ENCODE measurements at places on chromosomes 4 and X.

DNA sequence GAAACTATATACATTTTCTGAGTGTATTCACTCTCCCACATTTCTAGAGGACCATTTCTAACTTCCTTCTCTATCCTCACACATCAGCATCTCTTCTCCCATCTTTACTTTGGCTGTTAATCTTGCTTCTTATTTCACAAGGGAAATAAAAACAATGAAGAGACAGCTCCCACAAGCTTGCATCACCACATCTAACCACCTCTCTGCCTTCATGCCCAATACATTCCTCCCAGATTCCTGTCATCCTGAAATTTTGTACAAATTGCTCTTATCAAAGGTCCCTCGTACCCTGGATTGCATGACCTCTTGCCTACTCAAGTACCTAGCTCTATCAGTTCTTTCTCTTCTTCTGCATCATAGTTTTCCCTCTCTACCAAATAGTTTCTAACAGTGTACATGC is 215.2 kb downstream of the ANTXR2 start:
- DNase-seq: no peak

- no peak for DNase-seq
Observed at GRCh38 chr4:88409206-88409605, 30.6 kb downstream of the HERC6 start.

DNA sequence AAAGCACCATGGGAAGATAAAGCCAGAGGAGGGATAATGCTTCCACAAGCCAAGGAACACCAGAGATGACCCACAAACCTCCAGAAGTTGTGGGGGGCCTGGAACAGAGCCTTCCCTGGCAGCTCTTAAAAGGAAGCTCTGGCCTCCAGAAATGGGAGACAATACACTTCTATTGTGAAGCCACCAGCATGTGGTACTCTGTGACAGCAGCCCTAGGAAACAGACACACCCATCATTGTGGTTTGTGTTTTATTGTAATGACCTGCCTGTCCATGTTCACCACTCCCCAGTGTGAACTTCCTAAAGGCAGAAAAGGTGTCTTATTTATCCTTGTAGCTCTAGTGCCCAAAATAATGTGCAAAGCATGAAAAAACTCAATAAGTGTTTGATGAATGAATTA is 264.1 kb upstream of the GATB start:
- DNase-seq: no peak

- DNase-seq: no peak
Observed at GRCh38 chr4:43399726-43400125, 507.2 kb downstream of the GRXCR1 start.

DNA sequence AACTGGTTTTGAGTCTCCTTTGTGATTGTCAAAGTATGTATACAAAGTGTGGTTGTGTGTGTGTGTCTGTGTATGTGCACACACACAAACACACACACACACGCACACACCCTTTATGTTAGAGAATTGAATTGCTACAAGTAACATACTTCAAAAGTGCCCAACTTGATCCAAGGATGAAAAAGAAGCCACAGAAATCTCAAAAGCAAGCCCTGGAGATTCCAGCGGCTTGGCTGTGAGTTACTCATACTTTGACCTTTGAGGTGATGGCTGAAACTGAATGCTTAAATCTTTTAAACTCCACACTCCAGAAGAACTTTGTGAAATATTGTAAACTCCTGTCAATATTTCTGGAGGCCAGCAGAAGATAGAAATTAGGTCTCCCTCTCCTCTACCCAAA is 168.4 kb upstream of the NRK start:
- DNase-seq: no peak

- DNase-seq: no peak
Observed at GRCh38 chr4:108681321-108681809, 31.0 kb downstream of the OSTC start.

- DNase-seq: no peak
Observed at GRCh38 chrX:77442728-77443127, 4.5 kb upstream of the FGF16 start.

GRCh38 chr4:7365462-7366179 is 69.1 kb downstream of the PSAPL1 start:
- DNase-seq: peak; percentile 62

DNA sequence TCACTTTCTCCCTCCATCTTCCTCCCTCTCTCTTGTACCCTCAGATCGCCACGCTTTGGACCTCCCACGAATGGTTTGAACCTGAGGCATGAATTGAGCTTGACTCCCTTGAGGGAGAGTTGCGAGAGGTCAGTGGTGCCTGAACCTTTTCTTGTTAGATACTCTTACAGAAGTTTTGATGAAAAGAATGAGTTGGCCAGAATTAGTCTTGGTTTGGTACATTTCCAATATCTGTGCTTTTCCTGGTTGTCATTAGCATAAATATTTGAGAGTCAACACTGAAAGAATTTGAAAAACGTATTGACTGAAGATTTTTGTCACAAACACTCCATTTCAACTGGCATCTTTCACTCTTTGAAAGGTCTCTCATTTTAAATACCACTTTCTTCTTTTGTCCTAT is 510.6 kb upstream of the DIPK2B start:
- no peak for DNase-seq
